ENCODE measurements at places on chromosomes 16 and 17.

GRCh38 chr17:29170682-29171081 is 9.5 kb downstream of the MYO18A start:
- no peak for DNase-seq

DNA sequence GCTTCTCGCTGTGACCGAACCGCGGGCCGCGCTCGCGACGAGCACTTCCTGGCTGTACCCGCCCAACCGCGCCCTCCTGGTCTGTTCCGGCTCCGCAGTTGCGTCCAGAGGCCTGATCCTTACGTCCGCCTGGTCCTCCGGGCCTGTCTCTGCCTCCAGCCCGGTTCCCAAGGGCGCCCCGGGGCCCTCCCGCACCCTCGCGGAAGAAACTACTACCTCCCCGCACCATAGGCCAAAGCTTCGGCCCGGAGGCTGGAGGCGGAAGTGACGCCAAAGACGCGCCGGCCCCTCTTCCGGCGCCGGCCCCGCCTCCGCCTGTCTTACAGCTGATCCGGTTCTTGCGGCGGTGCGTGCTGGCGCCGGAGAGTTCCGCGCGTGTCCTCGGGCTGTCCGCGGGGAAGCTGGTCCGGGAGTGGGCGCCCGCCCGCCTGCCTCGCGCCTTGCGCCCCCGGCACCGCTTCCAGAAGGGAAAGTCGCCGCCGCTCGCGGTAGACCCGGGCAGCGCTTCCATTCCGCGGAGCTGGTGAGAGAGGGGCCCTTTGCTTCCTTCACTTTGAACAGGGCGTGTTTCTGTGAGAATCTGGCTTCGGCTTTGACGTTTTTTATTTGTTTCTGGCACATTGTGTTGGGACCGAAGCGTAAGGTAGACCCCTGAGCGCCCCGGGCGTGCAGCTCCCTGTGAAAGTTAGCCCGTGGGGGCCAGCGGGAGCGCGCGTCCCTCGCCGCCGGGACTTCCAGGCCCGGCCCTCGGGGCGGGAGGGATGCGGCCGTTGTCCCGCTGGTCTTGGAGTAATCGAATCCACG is at the start of gene ZNF778:
Gene ZNF778 (plus strand): TSS at position 316 of the 804 bp plus-strand sequence. CDS start 3,425 bp downstream, outside the sequence.
- peak; percentile 80 for DNase-seq

- no peak for DNase-seq
These were observed 775 bp downstream of the CYTH1 start for GRCh38 chr17:78781104-78781892.

- DNase-seq: no peak
These were observed 96.3 kb downstream of the TMEM114 start for GRCh38 chr16:8493972-8494371.

GRCh38 chr17:82105417-82105881 is 7.4 kb upstream of the FASN start:
- no peak for DNase-seq

DNA sequence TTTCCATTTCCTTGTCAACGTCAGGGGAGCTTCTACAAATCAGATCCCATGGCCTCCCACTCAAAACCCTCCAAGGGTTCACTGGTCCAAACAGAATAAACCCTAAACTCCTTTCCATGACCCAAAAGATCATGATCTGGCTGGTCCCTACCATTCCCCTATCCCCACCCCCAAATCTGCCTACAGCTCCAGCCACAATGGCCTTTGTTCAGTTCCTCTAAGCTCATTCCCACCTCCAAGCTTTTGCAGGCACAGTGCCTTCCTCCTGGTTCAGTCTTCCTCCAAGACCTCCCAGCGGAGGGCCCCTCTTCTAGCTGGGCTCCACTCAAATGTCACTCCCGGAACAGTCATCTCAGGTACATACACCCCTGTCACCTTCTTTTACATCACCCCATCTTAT is 2.0 kb downstream of the GPRC5B start:
- DNase-seq: no peak

DNA sequence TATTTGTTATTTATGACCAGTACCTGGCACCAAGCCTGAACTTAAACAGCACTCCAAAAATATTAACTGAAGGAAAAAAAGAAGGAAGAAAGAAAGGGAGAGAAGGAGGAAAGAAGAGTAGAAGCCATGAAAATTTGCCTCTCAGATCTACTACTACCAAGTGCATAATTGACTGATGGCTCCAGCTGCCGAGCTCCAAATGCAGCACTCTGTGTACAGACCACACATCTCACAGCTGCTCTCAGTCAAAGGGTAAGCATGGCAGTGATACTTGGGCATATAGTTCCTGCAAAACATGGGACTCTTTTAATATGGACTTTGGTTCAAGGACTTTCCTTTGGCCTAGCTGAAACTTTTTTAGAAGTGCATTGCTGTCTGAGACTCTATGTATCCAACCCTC is 44.0 kb upstream of the NOG start:
- DNase-seq: no peak

DNA sequence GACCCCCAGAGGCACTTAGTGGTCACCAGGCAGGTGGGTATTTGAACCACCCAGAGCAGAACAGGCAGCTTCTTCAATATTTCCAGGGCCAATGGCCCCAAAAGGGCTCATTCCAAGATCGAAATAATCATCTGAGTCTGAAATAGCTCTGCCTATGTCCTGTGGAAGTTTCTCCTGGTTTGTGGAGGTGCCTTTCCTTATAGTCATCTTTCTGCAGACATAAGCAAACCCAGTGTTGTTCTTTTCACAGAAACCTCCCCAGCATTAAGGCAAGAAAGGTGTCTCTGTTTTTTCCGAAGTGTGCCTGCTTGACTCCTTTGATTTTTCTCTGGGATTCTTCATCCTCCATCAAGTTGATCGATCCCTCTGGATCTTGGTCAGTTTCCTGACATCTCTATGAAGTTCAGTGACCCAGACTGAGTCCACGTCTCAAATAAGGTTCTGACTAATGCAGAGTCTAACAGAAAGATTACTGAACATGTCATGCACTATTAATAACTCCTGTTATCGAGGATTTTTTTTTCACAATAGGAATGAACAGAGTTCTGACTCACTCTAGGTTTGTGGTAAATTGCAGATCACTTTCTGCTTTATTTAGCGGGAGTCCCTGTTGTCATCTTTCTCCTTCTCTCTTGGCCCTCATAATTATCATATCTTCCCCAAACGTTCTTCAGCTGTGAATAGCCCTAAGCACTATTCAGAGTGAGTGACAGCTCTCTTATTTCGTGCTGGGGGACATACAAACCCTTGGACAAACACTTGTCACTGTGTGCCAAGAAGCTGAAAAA is 1.5 kb downstream of the LRRC3C start:
- peak; percentile 92 for DNase-seq

GRCh38 chr16:14193316-14193871 is 122.3 kb downstream of the MRTFB start:
- no peak for DNase-seq

DNA sequence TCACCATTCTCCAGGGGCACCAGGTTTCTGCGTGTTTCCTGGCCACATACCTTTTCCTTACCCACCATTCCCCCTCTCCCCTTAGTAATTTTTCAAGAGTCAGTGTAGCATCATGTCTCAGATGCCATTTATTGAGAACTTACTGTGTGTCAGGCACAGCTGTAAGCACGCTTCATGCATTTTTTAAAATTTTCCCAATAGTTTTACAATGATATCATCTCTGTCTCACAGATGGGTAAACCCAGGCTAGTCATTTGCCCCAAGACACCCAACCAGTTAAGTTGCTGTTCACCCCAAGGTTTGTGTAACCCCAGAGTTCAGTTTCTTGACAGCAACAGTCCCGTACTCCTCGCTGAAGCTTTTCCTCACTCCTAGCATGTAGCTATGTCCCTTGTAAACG is 56.4 kb upstream of the IRX3 start:
- DNase-seq: peak; percentile 65

DNA sequence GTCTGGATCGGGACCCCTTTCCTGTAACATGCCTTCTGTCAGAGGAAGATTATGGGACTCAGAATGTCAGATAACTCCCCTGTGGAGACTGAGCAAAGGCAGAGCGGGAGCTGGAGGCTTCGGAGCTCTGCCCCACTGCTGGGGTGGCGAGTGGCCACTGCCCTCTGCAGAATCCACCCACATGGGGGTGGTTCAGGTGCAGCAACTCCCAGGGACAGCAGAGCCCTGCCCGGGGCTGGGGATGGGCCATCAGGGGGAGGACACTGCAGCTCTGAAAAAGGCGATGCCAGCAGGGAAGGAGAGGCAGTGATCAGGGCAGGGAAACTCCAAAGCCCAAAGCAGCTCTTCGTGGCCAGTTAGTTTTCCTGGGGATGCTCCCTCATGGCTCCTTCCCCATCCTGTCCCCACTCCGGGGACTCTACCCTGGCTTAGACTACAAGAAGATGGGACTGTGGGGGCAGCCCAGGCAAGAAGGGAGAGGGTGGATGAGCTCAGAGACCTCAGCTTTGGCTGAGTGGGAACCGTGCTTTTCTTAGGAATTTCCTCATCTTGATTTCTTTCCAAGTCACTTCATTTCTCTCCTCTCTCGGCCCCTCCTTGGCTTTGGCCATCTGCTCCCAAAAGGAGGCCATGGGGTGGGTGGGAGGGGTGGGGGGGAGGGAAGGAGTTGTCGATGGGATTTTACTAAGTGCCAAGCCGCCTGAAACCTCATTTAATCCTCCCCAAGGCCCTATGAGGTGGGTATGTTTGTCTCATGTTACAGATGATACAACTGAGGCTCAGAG is 4.0 kb downstream of the CA4 start:
- DNase-seq: peak; percentile 53

GRCh38 chr16:7397901-7398300 is 65.3 kb downstream of the RBFOX1 start:
- DNase-seq: peak; percentile 84

DNA sequence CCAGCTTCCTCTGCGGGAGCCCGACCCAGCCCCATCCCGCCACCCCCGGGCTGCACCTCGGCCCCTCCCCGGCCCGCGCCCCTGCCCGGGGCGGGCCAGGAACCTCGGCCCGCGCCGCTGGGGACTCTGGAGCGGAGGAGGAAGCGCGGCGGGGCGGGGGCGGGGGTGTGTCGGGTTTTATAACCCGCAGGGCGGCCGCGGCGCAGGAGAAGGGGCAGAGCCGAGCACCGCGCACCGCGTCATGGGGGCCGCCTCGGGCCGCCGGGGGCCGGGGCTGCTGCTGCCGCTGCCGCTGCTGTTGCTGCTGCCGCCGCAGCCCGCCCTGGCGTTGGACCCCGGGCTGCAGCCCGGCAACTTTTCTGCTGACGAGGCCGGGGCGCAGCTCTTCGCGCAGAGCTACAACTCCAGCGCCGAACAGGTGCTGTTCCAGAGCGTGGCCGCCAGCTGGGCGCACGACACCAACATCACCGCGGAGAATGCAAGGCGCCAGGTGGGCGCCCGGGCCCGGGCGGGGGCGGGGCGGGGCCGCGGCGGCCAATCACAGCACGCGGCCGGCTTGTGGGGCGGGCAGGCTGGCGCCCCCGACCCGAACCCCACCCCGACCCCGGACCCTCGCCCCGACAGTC is at the start of gene ACE:
Gene ACE (plus strand): TSS at position 208 of the 626 bp plus-strand sequence. CDS start 34 bp downstream, at position 242.
- no peak for DNase-seq

- no peak for DNase-seq
These were observed 12.6 kb downstream of the UTS2R start for GRCh38 chr17:82384051-82384729.

DNA sequence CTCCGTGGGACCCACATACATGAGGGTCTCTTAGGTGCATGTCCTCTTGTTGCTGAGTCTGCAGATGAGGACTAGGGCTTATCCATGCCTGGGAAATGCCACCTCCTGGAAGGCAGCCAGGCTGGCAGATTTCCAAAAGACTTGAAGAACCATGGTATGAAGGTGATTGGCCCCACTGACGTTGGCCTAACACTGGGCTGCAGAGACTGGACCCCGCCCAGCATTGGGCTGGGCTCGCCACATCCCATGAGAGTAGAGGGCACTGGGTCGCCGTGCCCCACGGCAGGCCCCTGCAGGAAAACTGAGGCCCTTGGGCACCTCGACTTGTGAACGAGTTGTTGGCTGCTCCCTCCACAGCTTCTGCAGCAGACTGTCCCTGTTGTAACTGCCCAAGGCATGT is 38.2 kb upstream of the IL21R start:
- no peak for DNase-seq

DNA sequence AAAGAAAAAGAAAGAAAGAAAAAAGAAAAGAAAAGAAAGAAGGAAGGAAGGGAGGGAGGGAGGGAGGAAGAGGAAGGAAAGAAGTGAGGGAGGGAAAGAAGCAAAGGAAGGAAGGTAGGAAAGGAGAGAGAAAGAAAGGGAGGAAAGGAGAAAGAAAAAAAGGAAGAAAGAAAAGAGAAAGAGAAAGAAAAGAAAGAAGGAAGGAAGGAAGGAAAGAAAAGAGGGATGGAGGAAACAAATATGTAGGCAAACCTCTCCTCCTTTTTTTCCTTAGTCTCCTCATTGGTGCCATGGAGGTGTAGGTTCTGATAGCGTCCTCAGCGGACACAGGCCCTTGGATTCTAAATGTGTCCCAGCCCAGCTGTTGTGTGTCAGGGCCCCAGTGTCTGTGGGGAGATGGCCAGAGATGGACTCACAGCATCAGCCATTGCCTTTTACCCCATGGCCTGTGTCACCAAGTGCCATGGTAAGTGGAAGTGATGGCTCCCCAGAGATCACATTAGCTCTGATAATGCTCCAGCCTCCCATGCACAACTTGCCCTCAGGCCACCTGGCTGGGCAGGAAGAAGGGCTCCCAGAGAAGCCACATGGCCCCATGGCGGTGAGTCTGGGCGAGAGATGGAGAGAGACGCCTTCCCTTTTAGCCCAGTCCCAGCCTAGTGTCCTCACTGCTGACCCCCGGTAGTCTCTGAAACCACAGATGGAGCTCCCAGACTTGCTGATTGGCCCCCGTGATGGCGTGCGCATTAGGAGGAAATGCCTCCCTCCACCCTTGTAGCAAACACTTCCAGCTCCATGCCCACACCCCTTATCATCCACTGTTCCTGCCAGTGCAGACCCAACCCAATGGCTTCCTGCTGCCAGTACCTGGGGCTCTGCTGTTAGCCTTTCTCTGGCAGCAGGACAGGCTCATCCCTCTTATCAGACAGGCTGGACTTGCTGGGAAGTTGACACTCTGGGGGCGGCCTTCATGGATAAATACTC is 3.7 kb upstream of the SLC6A2 start:
- no peak for DNase-seq

GRCh38 chr17:34255381-34255732 is 272 bp downstream of the CCL2 start:
- DNase-seq: no peak

GRCh38 chr16:14485121-14485551 is 144.9 kb downstream of the PARN start:
- DNase-seq: peak; percentile 58

GRCh38 chr17:77688369-77688768 is 270.1 kb upstream of the TNRC6C start:
- DNase-seq: no peak

DNA sequence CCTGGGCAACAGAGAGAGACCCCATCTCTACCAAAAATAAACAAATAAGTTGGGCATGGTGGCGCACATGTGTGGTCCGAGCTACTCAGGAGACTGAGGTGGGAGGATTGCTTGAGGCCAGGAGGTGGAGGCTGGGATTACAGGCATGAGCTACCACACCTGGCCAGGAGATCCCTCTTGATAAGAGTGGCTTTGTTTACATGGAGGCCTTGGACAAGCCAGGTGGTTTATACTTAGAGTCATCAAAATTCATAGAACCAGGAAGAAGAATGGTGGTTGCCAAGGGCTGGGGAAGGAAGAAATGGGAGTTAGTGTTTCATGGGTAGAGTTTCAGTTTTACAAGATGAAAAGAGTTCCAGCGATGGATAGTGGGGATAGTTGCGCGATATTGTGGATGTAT is 8.8 kb upstream of the ZFP1 start:
- no peak for DNase-seq
